Activated T-cell treated with anti-CD3 and anti-CD28 coated beads for 1 hour (primary cell): ENCODE measurements at places on chromosomes 5 and 9.

DNA sequence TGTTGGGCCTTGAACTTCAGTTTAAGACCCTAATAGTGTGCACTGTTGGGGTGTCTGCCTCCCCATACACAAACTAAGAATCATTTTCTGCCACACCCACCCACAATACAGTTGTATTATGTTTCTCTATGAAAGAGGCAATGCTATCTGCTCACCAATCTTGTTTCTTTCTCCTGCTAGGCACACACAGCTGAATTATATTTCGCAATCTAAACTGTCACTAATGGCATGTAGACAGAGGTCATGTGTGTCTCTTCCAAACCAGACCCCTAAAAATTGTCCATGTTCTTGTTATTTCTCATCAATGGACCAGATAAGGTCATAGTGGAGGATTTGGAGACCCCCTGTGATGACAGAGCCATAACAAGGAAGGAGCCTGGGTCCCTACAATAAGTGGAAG lies 57.3 kb downstream of the RIGI start:
- no peak for DNase-seq

- no peak for DNase-seq
These were observed 188.2 kb downstream of the PAX5 start for GRCh38 chr9:36845844-36846243.

- no peak for DNase-seq
These were observed 92.4 kb upstream of the NR3C1 start for GRCh38 chr5:143495821-143496275.

- no peak for DNase-seq
These were observed 1.2 kb downstream of the DDX41 start for GRCh38 chr5:177515580-177515979.

GRCh38 chr5:171595401-171595800 lies 176.0 kb downstream of the FGF18 start:
- DNase-seq = no peak

DNA sequence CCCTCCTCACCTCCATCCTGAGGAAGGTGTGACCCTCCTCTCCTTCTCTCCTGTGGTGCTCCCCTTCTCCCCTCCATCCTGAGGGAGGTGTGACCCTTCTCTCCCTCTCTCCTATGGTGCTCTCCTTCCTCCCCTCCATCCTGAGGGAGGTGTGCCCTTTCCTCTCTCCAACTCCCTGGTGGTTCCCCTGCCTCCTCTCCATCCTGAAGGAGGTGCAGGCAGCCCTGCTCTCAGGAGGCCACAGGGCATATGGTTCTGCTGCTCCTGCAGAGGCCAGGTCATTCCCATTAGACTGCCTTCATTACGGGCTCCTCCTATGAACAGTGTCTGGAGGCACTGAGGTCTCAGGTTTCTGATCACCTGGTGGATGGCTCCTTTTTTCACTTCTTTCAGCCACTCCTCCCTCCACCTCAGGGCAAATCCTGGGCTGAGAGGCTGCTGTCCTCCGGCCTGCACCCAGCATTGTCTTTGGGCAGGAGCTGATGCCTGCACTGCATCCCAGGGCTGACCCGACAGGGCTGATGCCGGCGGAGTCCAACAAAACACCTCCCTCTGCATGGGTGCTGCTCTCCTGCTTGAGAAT lies 197.1 kb downstream of the MED10 start:
- no peak for DNase-seq

DNA sequence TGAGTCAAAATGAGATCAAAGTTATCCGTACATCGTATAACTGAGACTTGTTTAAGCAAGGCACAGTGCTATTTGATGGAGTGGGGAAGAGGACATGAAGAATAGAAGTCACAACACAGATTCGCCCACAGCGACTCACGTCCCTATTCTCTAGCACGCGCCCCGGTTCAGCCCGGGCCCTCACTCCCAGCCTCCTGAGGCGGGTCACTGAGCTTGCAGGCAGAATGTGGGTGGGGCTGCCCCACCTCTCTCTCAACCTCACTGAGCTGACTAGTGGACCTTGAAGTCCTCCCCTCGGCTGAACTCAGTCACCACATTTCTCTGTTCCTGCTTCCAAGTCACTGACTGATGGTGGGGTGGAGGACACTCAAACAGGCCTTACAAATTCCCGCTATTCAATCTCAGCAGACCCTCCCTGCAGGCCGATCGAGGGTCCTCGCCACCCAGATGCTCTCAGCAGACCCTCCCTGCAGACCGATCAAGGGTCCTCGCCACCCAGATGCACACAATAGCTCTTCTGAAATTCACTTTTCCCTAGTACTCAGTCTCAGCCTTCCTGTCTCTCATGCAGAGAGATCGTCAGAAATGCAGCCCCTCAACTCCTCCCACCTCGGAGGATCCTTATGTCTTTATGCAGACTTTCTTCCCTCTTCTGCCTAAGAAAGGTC lies 12.9 kb downstream of the GLDC start:
- DNase-seq = no peak

- no peak for DNase-seq
These were observed 153.0 kb downstream of the FER start for GRCh38 chr5:108900668-108901067.

GRCh38 chr5:123454259-123454911 lies 31.2 kb upstream of the CEP120 start:
- DNase-seq = no peak

GRCh38 chr5:76850543-76851145 lies 830 bp downstream of the S100Z start:
- no peak for DNase-seq

- no peak for DNase-seq
These were observed 12.9 kb upstream of the OLFM1 start for GRCh38 chr9:135074354-135075233.

- no peak for DNase-seq
These were observed 97.2 kb upstream of the NREP start for GRCh38 chr5:111854186-111854585.
